Activated CD4-positive, alpha-beta T cell treated with anti-CD3 and anti-CD28 coated beads, Interleukin-10, Interleukin-2, amounts not matched to agents 100 ng/mL and 50 ng/mL, durations not matched to agents 16 hours and 8 hours (primary cell): ENCODE measurements at places on chromosomes 4 and X.

DNA sequence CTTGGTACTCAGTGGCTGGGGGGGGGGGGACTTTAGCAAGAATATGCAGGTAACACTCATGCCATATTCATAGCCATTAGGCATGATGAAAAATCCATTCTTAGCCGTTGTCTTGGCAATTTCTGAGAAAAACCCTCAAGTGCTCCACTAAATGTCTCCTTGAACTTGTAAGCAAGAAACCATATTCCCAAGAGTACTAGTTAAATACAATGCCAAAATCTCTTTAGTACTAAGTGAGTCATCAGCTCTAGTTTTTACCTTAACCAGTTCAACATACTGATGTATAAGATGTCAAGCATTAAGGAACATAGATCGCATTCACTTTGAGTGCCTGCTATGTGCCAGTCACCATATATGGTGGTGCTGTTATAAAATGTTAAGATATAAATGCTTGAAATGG lies 27.5 kb downstream of the UBE2D3 start:
- no peak for DNase-seq

- DNase-seq = no peak
Measured at GRCh38 chr4:1476140-1476513, 69.9 kb upstream of the NKX1-1 start.

DNA sequence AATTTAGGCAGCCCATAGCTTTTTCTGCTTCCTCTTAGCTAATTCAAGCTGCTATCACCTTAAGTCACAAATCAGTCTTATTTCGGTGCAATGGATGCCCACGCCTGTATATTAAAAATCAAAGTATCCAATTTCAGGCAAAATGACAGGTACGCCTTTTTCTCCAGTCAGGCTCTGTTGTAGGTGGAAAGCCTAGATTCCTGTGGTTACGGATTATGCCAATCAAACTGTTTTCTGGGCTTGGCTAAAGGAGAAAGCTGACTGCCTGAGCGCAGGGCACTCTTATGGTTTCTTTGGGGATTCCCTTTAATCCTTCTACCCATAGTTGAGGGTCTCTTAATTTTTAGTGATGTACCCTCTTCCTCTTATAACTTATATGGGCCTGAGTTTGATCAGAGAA lies 550.5 kb downstream of the PDHA2 start:
- no peak for DNase-seq

DNA sequence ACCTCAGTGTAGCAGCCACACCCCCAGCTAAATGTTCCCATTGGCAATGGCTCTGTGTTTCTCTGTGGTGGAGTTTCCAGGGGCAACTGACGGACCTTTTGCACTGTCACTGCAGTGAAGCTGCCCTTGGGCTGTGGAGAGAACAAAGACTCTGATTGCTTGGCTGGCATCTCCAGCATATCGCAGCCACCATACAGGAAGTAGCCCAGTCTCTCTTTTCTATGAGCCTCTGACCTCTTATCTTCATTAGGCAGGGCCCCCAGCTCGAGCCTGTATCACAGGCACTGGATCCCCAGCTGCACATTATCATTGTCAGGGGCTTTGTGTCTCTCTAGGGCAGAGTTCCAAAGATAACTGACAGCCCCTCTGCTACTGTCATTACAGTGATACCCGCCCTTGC lies 483.5 kb downstream of the ARAP2 start:
- no peak for DNase-seq

GRCh38 chr4:113057891-113058290 lies 8.4 kb downstream of the ANK2 start:
- no peak for DNase-seq

DNA sequence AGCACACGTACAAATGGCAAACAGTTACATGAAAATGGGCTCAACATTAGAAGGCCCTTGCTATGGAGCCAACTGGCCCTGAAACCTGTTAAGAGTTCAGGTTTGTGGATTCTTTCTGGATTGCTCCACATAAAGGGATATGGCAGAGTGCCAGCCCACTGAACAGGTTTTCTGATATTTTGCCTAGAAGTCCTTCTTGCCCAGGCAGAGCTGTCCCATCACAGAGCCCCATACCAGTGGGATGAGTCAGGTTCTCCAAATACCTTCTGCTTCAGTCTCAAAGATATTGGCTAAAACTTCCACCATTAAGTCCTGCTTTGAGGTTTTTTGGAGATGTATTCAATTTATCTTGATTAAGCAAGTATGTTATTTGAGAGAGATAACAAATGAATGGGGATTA lies 146.8 kb upstream of the IL1RAPL2 start:
- no peak for DNase-seq

GRCh38 chrX:50705042-50705441 lies 109.0 kb downstream of the SHROOM4 start:
- no peak for DNase-seq

DNA sequence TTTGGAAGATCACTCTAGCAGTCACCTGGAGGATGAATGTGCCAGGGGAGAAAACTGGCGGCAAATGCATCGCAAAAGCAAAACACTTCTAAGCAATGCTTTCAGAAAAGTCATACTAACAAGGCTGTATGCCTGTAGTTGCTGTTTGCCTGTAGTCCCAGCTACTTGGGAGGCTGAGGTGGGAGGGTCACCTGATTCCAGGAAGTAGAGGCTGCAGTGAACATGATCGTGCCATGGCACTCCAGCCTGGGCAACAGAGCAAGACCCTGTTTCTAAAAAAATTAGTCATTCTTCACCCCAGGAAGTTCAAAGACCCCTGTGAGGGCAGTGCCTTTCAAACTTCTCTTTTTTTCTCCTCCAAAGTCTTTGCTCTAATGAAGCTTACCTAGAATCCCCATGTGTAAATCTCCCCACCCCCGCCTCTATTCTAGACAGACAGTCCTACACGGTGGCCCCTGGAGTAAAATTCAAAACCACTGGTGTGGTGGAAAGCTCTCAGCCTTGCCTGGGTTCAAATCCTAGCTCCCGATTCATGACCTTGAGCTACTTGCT lies 5.5 kb downstream of the SOWAHD start:
- no peak for DNase-seq

DNA sequence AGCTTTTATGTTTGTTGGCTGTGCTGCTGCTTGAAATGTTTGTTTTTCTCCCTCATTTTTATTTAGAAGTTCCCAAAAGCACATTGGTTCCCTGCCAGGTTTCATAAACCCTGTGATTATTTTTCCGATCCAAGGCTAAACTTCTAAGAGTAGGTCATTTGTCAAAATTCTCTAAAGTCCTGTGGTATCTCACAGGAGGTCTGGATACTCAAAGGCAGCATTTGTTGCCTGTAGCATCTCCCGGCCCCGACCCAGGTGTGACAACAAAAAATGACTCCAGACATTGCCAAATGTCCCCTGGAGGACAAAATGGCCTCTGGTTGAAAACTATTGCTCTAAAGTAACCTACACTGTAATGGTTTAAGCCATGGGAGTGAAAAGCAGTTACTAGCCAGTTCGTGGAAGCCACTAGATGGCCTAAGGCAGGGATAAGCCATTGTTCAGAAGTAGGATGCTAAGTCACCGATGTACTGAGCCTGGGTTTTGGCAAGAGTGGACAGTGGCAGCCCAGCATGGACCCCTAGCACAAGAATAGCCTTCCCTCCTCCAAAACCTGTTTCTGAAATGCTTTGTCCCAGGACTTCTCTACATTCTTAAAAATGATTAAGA lies 256.1 kb downstream of the THOC2 start:
- DNase-seq = no peak

- no peak for DNase-seq
Measured at GRCh38 chrX:124895947-124896346, 423.7 kb upstream of the TEX13C start.

DNA sequence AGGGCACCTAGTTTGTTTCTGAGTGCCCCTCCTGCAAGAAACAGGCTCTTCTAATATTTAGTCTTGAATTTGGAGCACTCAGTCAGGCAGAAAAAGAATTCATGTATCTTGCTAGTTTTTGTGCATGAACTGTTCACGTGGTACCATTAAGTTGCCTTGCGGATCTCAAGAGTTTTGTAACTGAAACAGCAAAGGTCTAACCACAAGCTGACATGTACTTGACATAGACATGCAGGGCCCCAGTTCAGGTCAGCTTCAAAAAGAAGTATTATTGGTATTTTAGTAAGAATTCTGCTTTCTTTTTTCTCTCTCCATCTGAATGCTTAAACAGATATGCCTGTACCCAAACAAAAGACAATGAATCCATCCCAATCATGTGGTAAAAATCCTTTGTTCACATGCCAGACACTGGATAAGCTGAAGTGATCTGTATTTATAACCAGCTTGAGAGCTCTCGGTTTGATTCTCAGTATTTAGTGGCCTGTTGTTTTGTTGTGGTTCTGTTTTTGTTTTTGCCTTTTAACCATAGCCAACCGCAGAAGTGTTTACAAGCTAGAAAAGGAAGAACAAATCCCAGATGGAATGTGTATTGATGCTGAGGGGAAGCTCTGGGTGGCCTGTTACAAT lies 13.0 kb downstream of the RGN start:
- peak; percentile 9 for DNase-seq

- no peak for DNase-seq
Measured at GRCh38 chrX:27222661-27223060, 240.5 kb downstream of the PPP4R3C start.

- DNase-seq = peak; percentile 9
Measured at GRCh38 chr4:73257651-73258435, 755 bp downstream of the ANKRD17 start.

DNA sequence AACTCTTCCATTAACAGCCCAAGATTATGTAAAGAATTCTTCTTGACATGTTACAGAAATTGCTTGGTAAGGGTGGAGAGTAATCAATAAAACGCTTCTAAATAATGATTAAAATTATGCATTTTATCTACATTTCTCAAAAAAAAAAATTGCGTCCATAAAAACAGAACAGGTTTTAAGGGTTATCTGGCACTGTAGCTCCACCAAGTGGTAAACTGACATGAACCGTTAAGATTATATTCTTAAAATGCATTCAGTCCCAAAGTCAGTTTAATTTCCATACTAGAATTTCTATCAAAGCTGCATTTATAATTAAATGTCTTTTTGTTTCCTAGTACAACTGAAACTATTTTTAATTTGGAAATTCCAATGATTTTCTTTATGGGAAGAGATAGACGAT lies 214.0 kb upstream of the UGT8 start:
- DNase-seq = peak; percentile 5

DNA sequence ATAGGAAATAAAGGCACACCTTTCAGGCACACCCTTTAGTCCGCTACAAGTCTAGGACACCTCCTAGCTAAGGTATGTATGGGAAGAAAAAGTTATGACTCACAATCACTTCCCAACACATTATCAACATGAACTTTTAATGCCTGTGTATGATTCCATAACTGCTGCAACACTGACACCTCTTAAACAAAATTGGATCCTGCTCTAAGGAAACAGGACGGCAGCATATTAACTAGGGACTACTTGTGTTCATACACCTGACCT lies 2.4 kb upstream of the PPP3CA start:
- DNase-seq = no peak

GRCh38 chr4:32206756-32207155 lies 1486.6 kb downstream of the PCDH7 start:
- DNase-seq = no peak
